ENCODE measurements at places on chromosomes 7 and 10. TPM values are rescaled to one million over a fixed set of nuclear protein-coding genes. Genes with fewer than 3 reads are reported as not detected.

Gene FOXK1
- 16.8 TPM for total RNA-seq

Gene SPDYE9
- not detected for total RNA-seq

Gene HOXA6
- total RNA-seq = 2.5 TPM

Gene INHBA
- 0.78 TPM for total RNA-seq

Gene KCND2
- total RNA-seq = not detected
